Smooth muscle cell of the pulmonary artery (primary cell): ENCODE measurements at places on chromosomes 3 and 15. TPM values are rescaled to one million over a fixed set of nuclear protein-coding genes. Genes with fewer than 3 reads are reported as not detected.

NR2E3 gene
- total RNA-seq, result 0.13 and 0.20 TPM in 2 replicates

IL12A gene
- 1.8 and 3.7 TPM in 2 replicates for total RNA-seq

SSUH2 gene
- not detected in 2 replicates for total RNA-seq

BRPF1 gene
- 14.5 and 19.6 TPM in 2 replicates for total RNA-seq

LARP6 gene
- 51.3 and 52.6 TPM in 2 replicates for total RNA-seq

GOLGA8O gene
- 0.20 and 0.96 TPM in 2 replicates for total RNA-seq
